ENCODE measurements at places on chromosomes 1 and 21.

DNA sequence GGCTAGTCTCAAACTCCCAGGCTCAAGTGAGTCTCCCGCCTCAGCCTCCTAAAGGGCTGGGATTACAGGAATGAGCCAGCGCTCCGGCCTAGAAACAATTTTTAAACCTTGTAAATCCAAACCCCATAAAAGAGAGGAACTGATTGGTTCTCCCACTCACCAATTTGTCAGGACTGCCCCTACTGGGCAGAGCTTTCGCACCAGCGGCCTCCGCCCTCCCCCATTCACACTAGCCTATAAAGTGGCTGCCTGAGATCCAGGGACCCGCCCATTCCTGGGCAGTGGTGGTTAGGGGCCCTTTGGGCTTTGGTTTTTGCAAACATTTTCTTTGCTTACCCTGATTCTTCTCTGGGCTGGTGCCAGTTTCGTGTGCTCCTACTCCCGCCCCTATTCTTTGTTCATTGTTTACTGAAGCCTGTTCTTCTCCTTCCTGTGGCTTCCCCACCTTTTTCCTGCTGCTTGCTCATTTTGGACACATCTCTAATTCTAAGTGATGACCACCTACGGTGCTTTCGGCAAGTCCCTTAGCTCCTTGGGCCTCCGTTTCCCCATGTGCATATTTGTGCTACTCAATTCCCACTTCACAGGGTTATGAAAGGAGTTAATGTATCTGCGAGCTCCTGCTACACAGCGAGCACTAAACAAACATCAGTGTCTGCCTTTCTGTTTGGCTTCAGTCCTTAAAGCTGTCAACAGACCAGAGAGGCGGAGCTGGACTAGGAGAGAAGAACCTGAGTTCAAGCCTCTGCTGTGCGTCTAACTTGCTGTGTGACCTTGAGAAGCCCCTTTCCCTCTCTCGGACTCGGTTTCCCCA lies 39.8 kb upstream of the CLIC4 start:
- peak; percentile 89 for DNase-seq

DNA sequence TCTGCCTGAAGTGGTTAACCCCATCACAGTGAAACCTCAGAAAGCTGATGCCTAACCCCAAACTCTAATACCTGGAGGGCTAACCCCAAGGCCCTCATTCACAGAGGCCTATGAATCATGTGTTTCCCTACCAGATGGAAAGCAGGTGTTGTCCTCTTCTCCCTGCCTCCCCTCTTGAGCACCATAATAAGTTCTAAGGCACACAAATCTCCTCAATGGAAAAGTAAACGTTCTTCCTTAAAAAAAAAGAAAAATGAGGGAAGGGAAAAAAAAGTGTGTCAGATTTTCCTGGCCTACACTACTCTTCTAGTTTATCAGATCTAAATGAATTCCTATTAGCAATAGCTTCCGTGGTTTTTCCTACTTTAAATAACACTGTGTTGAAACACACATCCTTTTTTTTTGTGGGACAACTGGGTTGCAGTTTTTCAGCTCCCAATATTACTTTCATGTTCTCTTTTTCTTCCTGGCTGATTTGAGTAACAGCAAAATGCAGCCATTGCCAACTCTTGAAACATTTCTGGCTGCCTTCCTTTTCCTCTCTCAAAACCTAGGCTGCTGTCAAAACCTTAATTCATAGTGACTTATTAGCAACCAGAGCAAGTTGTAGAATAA lies 43.2 kb downstream of the SLC44A3 start:
- no peak for DNase-seq

DNA sequence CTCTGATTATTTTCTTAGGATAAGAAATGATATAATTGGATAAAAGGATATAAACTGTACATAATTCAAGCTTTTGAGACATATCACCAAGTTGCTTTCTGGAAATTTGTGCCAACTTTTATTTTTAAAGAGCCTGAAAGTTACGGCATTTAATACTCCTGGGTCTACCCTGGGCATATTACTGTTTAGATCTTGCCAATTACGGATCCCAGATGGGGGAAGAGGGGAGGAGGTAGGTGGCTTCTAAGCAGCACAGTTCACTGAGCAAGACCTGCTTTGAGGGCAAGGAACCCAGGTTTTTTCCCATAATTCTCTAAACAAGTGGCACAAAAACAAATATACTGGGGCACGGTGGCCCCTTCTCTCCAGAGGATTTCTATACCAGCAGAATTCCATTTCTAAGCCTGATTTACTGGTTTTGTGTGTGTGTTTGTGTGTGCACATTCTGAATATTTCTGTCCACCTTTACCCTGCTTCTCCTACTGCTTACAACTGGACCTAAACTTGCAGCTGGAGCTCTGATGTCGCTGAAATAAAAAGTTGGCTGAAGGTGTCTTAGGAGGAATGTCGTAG lies 76.7 kb downstream of the LAMC2 start:
- no peak for DNase-seq

DNA sequence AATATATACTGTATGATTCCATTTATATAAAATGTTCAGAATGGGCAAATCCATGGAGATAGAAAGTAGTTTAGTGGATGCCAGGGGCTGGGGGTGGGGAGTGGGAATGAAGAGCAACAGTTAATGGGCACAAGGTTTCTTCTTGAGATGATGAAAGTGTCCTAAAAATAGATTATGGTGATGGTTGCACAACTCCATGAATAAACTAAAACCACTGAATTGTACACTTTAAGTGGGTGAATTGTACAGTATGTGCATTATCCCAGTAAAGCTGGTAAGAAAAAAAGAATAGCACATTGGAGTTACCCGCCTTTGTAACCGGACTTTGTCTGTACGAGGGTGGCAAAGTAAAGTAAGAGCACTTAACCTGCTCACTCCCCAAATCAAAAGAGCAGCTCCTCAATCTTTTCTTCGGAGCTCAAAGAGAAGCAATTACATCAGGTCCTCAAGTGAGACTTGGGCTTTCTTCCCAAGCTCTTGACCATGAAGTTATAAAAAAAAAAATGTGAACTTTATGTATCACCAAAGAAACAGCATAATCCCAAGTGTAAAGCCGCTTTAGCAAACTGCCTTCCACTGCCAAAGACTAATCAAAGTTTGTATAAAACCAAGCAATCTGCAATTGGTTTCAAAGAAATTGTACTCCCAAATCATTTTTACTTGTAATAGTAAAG lies 32.1 kb downstream of the ALDH9A1 start:
- no peak for DNase-seq

GRCh38 chr1:41357451-41358101 lies 3.7 kb upstream of the FOXO6 start:
- no peak for DNase-seq

- DNase-seq: peak; percentile 48
These were observed 9.4 kb downstream of the TIAM1 start for GRCh38 chr21:31334648-31335121.

- DNase-seq: no peak
These were observed 67.0 kb upstream of the DYNLT5 start for GRCh38 chr1:66685265-66685664.

- DNase-seq: no peak
These were observed 34.9 kb downstream of the DUSP10 start for GRCh38 chr1:221706876-221707582.

DNA sequence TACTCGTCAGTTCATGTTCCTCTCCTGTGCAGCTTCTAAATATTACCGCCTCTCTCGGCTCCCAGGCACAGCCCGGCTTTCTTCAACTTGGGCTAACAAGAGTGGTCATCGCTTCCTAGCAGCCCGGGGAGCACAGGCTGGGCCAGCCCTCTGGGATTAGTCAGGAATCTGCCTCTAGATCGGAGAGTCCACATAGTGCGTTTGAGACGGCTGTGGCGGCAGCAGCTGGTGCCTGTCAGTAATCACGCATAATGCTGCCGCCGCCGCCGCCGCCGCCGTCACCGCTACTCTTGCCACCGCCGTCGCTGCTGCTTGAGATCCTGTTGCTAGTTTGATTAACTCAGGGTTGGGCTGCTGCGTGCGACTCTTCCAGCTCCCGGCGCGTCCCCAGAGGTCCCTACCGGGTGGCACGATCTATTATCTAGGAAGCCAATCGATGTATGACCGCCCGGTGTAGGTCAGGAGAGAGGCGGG lies at the start of gene RXRG:
Gene RXRG (minus strand): TSS at position 230 of the 474 bp plus-strand sequence. CDS start 233 bp downstream, outside the sequence.
- peak; percentile 63 for DNase-seq

- DNase-seq: no peak
These were observed 49.5 kb downstream of the NEK7 start for GRCh38 chr1:198206292-198206691.

DNA sequence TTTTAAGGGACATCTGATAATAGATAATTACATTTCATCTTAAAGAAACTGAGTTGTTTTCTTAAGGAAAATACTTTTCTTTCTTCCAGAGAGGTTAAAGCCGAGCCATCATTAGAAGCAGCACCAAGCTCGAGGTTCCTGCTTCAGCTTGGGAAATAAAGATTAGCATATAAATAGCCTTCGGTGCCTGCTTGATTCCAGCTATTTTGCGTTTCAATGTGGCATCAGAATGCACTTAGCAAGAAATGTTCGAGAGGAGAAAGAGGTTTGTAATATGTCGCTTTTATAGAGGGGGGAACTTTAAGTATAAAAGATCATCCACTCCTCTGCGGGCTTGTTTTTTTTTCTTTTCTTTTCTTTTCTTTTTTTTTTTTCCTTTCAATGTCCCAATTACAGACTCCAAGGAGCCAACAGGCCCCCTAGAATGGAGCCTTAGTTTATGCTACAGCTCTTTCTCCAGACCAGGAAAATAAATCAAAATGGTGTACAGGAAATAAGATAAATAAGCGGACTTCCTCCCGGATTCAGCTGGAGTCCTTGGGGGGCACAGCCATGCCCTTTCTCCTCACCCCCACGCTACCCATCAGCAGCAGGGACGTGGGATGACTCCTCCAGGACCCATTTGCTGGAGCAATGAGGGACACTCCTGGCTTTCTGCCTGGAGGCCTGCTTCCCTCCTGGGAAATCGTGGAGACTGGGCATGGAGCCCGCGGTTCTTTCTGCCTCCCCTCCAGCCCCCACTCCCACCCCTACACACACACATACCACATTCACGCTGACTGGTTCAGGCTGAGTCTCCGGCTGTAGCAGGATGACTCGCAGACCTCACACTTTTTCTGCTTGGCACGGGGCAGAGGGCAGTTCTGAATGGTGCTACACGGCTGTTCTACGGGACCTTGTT lies 131.6 kb downstream of the RRAGC start:
- no peak for DNase-seq

DNA sequence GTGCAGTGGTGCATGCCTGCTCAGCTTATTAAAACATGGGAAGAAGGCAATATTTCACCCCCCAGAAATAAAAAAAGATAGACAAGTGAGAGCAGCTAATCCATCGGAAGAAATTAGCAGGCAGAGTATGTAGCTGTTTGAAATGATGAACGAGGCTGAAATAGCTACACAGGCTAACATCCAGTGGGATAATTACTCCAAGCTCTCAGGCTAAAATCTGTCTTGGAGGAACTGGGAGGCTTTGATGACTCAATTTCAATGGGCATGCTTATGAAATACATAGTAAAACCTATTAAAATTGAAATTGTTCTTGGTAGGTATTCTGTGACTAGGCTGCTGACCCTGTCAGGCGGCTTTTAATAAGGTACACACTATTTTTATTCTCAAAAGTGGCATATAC lies 84.1 kb upstream of the RRP15 start:
- no peak for DNase-seq

GRCh38 chr1:2783069-2783434 lies 18.4 kb downstream of the TTC34 start:
- no peak for DNase-seq

DNA sequence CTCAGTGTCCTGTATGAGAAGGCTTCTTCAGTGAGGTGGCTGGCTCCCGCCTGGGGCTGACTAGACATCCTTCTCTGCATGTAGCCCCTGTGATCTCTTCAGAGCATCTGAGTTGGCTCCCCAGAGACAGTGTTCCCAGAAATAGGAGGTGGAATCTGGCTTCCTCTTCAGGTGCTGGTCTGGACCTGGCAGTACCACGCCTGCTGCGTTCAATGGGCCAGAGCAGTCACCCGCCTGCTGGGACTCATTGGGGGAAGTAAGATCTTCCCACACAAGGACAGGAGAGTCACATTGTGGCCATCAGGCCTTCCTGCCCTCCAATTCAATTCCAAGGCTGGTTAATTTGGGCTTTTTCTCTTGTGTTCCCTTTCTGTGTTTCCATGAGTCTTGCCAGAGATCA lies 51.0 kb downstream of the ADARB1 start:
- no peak for DNase-seq

- peak; percentile 82 for DNase-seq
These were observed 124.5 kb downstream of the ZNF648 start for GRCh38 chr1:181936768-181937581.

DNA sequence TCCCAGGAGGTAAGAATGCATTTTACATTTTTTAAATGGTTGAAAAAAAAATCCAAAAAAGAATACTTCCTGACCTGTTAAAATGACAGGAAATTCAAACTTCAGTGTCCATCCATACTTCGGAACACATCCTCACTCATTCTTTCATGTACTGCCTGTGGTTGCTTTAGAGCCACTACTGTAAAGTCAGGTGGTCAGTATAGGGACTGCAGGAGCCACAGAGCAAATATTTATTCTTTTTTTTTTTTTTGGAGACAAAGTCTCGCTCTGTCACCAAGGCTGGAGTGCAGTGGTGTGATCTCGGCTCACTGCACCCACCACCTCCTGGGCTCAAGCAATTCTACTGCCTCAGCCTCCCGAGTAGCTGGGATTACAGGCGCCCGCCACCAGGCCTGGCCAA lies 124.7 kb downstream of the CLIC6 start:
- no peak for DNase-seq

GRCh38 chr1:36784147-36784859 lies 250.0 kb downstream of the GRIK3 start:
- no peak for DNase-seq

DNA sequence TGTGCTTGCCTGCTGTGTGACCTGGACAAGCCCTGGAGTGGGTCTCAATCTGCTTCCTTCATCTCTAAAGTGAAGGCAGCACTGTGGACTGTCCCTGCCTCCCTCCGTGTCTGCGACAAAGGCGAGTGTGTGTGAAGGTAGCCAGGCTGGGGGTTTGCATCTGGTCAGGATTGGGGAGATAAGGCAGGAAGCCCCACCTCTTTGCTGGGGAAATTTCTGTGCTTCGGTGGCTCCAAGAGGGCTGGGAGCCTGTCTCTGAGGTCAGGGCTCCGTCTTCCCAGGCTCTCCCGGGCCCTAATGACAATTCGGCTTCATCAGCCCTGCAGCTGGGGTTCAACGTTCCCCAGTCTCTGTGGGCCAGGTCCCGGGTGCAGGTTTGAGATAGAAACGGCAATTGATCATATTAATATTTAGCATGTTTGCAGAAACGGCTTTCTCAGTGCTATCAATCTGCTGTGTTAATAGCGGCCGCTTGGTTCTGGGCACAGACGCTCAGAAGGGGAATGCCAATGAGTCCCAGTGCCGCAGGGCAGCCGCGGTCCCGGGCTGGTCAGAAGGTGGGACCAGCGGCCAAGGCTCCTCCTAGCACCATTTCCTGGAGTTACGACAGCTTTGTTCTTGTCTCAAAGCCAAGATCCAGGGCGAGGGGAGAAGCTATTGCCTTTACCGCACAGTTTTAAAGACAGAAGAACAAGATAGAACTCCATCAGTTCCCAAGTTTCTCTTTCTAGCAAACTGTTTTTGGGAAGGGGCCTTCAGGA lies 105.7 kb downstream of the PRDM16 start:
- DNase-seq: no peak

- no peak for DNase-seq
These were observed 163.0 kb upstream of the EDN2 start for GRCh38 chr1:41647221-41648135.
